ENCODE measurements at places on chromosomes 11 and 22.

DNA sequence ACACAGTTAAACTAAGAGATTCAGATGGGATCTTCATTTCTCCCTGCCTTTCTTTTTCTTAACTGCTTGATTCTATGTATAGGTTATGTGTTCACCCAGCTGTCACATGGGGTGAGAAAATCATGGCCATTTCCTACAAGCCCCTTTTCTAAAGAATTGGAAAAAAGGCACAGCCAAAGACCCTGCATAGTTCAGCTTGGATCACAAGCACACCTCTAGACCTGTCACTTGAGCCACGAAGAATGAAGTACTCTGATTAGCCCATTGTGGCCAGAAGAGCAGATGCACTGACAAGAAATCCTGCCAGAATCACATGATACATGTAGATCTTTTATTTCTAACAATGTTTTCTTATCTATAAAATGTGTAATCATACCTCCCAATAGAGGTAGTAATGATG lies 69.7 kb downstream of the RAB38 start:
- no peak for DNase-seq

DNA sequence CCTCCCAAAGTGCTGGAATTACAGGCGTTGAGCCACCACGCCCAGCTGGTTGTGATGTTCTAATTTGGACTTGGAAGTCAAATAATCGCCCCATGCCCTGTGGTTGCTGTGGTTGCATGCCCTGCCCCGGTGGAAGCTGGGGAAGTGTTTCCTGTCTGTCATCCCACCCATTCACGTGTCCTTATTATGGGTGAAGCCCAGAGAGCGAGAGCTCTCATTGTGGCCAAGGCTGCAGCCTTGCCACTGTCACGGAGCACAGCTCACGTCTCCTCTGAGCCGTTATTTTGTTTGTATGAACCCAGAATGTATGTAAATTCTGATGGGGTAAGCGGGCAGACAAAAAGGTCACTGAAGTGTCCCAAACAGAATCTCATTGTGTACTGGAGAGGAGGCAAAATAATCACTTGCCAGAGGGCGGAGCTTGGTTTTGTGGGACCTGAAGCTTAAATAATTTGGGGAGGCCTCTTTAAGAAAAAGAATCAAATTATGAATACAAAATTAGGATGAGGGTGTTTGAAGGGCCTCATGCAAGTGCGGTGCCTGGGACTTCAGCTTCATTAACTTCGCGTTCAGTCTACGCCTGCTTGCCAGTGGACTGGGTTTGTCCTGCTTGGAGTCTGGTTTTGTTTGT lies 25.8 kb upstream of the TREH start:
- no peak for DNase-seq

DNA sequence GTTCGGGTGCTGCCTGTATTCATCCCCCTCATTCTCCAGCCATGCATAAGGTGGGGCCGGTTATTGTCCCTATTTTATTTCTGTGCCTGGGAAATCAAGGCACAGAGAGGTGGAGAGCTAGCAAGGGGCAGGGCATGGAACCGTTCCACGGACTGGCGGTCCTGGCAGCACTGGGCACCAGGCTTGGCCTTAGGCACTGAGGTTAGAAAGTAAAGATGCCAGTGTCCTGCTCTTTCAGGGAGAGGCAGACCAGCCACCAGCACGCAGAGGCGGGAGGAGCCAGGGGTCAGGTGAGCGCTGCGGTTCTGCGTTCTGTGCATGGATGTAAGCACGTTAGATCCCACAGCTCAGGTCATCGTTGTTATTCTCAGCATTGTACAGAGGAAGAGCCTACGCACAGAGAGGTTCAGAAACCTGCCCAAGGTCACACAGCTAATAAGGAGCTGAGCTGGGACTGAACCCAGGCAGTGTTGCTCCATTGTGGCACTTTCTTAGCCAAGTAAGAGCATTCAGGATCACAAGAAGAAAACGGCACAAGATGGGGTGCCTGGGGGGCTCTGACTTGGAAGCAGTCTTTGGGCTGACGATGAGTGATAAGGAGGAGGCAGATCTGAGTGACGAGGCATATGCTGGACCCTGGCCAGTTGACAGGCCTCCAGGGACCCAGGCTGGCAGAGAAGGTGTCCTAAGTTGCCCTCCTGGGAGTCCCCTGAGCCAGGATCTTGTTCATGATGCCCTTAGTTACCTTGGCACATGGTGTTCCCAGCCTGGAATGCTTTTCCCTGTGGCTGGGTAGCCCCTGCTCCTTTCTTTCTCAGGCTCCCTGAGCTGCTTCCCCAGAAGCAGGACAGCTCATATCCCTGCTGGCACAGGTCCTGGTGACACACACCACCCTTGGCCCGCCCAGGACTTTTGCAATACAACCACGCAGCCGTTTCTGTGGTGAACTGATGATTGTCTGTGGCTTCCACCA lies 41.1 kb downstream of the OSBPL5 start:
- no peak for DNase-seq

- no peak for DNase-seq
Observed at GRCh38 chr22:31474743-31475142, 14.9 kb downstream of the EIF4ENIF1 start.

GRCh38 chr22:23147617-23148387 lies 2.5 kb downstream of the RAB36 start:
- DNase-seq, result no peak

DNA sequence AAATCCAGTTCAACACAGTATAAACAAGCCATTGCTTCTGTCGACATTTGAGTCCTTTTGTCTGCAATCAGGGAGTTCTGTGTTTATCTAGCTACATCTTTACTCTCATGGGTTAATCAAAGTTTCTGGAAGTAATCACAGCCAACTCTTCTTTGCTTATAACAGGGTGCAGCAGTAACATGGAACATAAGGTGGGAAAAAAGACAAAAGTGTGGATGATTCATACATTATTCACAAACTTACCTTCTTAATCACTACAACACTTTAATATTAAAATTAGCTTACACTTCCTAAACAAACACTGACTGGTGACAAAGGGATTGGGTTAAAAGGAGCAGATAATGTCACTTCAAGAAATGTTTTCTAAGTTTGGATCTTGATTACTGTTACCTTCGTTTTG lies 44.7 kb downstream of the SNX19 start:
- no peak for DNase-seq

- no peak for DNase-seq
Observed at GRCh38 chr22:49179175-49179574, 648.5 kb downstream of the BRD1 start.

- DNase-seq, result no peak
Observed at GRCh38 chr11:110113505-110113904, 20.3 kb downstream of the ZC3H12C start.

- no peak for DNase-seq
Observed at GRCh38 chr22:41900652-41901312, 14.1 kb downstream of the SHISA8 start.

DNA sequence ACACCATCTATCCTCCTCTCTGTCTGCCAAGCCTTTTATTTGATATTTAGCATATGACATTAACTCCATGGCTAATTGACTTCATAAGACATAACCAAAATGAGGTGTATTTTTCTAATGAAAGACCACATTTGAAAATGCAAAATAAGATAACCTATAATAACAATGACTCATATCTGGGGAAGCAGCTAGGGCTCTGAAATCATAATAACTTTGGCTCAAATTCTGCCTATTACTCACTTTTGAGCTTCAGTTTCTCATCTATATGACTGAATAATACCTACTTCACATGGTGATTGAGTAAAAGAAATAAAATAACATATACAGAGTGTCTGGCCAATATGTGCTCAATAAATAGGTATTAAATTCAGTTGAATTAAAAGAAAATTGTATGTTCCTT lies 1419.8 kb upstream of the TENM4 start:
- DNase-seq, result no peak

- no peak for DNase-seq
Observed at GRCh38 chr11:36367806-36368680, 72.0 kb downstream of the PRR5L start.

- no peak for DNase-seq
Observed at GRCh38 chr11:19844012-19844411, 131.4 kb downstream of the NAV2 start.

GRCh38 chr11:67696998-67697397 lies 22.6 kb upstream of the ALDH3B2 start:
- no peak for DNase-seq

GRCh38 chr11:83063073-83063754 lies 8.5 kb downstream of the RAB30 start:
- DNase-seq, result no peak

- DNase-seq, result no peak
Observed at GRCh38 chr11:65425971-65426838, 3.6 kb downstream of the NEAT1 start.

DNA sequence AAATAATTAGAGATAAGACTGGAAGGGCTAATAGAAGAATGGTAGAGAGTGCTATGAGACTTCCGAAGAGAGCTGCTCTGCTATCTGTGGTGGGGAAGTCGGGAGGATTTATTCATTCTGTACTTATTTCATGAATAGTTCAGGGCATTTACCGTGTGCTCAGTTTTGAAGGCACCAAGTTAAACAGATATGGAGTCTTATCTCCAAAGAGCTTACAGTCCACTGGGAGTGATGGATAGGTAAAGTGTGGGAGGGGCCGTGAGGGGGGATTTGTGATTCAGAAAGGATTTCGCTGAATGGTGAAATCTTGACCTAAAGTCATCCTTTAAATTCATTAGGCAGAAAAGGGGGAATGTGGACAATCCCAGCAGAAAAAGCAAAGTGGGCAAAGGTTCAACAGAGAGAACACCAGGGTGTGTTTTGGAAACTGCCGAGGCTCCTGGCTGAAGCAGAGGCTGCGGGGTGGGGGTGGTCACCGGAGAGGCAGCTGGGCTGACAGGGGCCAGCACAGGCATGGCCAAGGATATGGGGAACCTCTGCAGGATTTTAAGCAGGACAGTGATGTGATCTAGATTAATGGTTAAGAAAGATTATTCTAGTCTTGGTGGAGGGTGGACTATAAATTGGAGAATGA lies 91.2 kb downstream of the UBASH3B start:
- DNase-seq, result no peak

- no peak for DNase-seq
Observed at GRCh38 chr11:121566279-121567168, 113.8 kb upstream of the SORL1-AS1 start.

GRCh38 chr11:7635137-7635536 lies 38.2 kb downstream of the CYB5R2 start:
- DNase-seq, result no peak

GRCh38 chr11:69662806-69663205 lies 12.3 kb downstream of the LTO1 start:
- no peak for DNase-seq

GRCh38 chr11:8839306-8839956 lies 71.6 kb upstream of the AKIP1 start:
- DNase-seq, result no peak

DNA sequence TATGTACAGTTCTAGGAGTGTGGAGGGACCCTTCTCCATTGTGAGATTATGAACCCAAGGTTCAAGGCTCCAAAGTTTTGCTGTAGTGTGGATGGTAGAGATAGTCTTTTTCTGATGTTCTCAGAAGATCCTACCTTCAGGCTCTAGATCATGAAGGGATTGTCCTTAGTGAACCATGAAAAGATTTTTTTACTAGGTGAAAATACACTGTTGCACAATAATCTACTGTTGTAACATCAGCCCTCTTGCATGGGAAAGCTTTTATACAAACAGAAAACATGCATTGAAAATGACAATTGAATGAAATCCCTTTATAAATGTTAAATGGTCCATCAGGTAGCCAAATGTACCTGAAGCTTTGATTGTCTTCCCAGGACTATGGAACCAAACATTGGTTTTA lies 177.8 kb downstream of the FAM76B start:
- DNase-seq, result no peak
